ENCODE measurements at places on chromosomes 16 and 17. TPM values are rescaled to one million over a fixed set of nuclear protein-coding genes. Genes with fewer than 3 reads are reported as not detected.

- no peak for DNase-seq
These were observed 616.2 kb downstream of the MAF start for GRCh38 chr16:78984324-78984723.

DNA sequence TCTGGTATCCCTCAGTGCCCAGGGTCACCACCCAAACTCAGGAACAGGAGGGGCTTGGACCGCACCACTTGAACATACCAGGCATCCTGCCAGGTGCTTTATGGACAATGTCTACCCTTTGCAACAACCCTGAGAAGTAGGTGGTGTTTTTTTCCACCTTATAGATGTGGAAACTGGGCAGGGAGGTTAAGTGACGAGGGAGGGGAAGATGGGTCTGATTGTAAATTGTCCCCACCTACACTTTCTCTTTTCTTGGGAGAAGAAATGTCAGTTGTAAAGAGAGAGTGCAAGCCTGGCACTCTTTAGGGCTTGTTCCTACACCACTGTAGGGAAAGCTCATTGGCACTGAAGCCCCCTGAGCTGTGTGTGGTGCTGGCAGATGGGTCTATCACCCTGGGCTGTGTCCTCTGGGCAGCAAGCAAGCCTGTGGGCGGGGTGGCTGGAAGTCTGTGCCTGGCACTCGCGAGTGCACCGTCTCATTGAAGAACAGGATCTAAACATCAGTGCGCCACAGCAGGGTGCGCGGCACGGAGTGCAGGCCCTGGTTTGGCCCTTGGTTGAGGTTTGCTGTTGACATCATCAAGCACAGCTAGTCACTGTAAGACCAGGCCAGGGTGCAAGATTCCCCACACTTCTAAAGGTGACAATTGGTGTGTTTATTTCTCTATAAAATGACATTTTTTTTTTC, 15.1 kb downstream of the NOD2 start:
- no peak for DNase-seq

- no peak for DNase-seq
These were observed 41.6 kb downstream of the SPAG9 start for GRCh38 chr17:51079049-51079448.

- no peak for DNase-seq
These were observed 44.2 kb downstream of the RPTOR start for GRCh38 chr17:80588702-80589383.

GRCh38 chr17:46010597-46011186, 11.6 kb downstream of the STH start:
- no peak for DNase-seq

GRCh38 chr16:64982581-64982980, 139.3 kb downstream of the CDH11 start:
- no peak for DNase-seq

DNA sequence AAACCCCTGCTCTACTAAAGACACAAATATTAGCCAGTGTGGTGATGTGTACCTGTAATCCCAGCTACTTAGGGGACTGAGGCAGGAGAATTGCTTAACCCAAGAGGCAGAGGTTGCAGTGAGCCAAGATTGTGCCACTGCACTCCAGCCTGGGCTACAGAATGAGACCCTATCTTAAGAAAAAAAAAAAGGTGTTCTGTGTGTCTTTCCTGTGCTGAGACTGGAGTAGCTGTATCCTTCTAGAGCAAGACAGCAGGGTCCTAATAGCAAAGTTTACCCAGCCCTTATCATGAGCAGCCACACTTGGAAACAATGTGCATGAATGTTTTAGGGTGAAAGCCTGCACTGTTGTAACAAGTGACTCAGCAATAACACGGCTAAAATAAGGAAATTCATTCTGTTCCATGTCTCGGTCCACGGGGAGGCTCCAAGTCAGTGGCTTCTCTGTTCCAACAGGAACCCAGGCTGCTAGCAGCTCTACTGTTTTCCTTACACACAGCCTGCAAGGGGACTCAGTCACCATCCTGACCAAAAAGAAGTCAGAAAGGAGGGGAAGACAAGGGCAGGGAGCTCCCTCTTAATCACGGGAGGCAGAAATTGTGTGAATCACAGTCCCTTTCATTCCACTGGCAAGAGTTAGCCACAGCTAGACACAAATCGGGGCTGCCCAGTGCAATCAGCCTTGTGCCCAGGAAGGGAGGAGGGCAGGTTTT, 7.1 kb upstream of the SLC5A11 start:
- no peak for DNase-seq

- DNase-seq, result no peak
These were observed 51.1 kb downstream of the SRCIN1 start for GRCh38 chr17:38554430-38555350.

DNA sequence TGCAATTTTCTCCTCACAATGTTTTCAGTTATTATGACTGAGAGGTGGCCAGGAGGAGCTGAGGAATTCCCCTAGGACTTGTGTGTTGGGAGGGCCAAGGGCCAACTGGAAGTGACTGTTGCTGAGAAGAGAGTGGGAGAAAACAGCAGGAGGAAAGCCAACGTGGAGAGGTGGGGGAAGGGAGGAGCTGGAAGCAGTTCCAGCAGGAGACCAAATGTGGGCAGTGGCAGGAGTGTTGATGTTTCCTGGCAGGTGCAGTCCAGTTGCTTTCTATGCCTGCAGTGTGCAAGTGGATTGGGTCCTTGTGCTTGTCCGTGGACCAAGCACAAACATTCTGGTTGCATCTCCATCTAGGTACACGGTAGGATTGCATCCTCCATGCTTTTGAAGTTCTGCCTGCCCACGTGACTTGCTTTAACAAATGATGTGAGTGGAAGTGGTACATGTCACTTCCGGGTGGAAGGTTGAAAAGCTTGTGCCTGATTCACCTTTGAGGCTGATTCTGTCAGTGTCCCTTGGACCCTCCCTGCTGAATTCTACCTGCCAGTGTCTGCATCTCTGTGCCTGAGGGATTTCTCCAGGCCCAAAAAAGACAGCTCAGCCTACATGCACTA, 54.7 kb upstream of the CRHR1 start:
- DNase-seq, result no peak

GRCh38 chr17:61351745-61352407, 47.8 kb upstream of the TBX2 start:
- no peak for DNase-seq

DNA sequence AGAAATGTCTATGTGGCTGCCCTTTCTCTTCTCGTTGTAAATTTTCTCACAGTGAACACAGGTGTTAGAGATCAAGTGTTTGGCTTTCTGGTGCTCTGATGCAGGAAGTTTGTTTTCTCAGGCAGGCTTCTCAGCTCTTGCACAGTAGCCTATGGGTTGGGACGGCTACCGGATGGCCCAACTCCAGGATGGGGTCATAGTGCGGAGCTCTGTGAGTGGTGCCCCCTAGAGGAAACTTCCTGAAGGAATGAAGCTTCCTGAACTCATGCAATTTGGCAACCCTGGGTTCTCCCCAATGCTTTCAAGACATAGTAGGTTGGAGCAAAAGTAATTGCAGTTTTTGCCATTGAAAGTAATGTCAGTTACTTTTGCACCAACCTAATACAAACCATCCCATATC, 407.5 kb upstream of the HSBP1 start:
- DNase-seq, result no peak

- DNase-seq, result no peak
These were observed 6.7 kb upstream of the LPO start for GRCh38 chr17:58231641-58232040.

DNA sequence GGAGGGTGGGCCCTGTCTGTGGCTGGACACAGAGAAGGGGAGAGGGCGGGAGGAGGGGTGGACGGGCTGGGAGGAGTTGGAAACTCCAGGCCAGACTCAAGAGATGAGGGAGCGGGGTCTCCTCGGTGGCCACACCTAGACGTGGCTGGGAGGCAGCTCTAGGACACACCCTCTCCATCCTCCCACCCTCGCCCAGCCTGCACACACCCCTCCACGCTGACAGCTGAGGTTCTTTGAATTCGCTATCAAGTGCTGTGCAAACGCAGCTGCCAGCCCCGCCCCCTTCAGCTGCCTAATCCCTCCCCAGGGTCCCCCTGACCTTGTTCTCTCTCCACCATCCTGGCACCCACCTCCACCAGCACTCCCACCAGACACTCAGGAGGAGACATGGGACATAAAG, 48.7 kb downstream of the DNAH17 start:
- DNase-seq, result no peak

DNA sequence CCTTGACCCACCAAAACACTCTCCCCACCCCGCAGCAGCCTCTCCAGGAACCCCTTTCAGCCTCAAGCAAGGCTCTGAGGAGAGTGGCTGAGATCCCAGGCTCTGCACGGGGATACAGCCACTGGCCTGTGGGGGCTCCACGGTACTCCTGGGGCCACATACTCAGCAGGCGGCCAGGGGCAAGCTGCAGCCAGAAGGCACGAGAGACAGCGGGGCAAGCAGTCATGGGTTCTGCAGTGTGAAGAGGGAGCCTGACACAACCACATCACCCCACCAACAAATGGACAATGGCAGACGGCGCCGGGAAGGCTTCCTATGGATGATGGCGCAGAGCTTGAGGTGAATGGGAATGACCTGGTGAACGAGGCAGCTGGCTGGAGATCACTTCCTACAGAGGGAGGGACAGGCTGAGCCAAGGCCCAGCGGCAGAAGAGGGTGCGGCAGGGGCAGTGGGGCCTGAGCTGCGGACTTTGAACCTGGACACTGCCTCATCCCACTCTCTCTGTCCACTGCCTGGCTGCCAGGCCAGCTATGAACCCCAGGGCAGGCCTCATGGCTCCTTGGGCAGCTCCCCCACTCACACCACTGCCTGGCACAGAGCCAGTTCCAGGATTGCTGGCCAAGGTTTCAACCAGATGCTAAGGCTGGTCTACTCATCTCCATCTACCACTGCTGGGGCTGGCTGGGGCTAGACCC, 10.8 kb upstream of the BCAR1 start:
- no peak for DNase-seq

DNA sequence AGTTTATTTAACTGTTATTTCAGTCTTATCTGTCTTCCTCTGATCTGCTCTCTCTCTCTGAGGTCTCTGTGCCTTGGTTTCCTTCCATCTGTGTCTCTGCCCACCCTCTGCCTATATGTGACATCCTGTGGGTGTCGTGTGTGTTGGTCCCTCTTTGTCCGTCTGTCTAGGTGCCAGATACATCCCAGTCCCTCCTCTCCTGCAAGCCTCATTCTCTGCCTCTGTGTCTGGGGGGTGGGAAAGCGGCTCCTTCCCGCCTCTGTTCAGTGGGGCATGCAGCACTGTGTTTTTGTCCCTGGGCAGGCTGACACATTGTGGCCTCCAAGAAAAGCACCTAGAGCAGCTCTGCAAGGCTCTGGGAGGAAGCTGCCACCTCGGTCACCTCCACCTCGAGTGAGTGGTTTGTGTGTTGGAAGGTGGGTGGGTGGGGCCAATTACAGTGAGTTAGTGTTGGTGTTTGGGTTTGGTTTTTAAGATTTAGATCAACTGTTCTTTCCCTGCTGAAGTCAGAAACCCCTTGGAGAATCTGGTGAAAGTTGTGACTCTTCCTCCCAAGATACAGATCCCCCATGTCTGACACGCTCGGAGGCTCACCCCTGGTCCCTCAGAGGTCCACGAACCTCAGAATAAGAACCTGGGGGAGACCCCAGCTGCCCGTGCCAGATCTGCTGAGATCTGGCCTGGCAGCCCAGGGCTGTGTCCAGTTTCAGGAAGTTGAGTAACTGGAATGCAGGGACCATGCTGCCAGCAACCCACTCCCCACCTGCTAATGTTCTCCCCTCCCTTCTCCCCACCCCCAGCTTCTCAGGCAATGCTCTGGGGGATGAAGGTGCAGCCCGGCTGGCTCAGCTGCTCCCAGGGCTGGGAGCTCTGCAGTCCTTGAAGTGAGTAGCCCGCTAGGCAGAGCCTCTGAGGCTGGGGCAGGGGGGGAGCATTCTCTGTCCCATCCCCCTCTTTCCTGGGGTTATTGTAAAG, 50.9 kb upstream of the CPNE2 start:
- no peak for DNase-seq

GRCh38 chr16:89051521-89052166, 42.0 kb upstream of the ACSF3 start:
- DNase-seq, result peak; percentile 6

GRCh38 chr17:58789160-58789559, 33.5 kb downstream of the PPM1E start:
- no peak for DNase-seq

- no peak for DNase-seq
These were observed 2.4 kb downstream of the RNF157 start for GRCh38 chr17:76237859-76238313.

GRCh38 chr16:4370570-4371356, 885 bp upstream of the VASN start:
- DNase-seq, result peak; percentile 83

DNA sequence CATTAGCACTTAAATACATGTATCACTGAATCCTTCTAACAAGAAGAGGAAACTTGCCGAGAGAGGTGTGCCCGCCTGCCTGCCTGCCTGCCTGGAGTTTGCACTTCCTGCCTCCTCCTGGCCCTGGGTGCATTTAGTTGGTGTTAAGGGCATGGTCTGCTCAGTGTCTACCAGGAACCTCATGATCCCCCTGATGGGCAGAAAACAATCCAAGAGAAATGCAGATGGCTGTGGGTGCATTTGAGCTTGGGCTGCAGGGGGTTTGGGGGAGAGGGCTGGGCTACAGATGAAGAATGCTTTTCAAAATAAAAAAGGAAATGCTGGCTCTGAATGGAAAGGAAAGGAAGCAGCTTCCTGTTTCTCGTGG, 10.1 kb downstream of the KSR1 start:
- no peak for DNase-seq

- DNase-seq, result no peak
These were observed 21.9 kb downstream of the NME3 start for GRCh38 chr16:1749152-1750117.

GRCh38 chr16:57617604-57618111, 10.8 kb upstream of the ADGRG1 start:
- no peak for DNase-seq

DNA sequence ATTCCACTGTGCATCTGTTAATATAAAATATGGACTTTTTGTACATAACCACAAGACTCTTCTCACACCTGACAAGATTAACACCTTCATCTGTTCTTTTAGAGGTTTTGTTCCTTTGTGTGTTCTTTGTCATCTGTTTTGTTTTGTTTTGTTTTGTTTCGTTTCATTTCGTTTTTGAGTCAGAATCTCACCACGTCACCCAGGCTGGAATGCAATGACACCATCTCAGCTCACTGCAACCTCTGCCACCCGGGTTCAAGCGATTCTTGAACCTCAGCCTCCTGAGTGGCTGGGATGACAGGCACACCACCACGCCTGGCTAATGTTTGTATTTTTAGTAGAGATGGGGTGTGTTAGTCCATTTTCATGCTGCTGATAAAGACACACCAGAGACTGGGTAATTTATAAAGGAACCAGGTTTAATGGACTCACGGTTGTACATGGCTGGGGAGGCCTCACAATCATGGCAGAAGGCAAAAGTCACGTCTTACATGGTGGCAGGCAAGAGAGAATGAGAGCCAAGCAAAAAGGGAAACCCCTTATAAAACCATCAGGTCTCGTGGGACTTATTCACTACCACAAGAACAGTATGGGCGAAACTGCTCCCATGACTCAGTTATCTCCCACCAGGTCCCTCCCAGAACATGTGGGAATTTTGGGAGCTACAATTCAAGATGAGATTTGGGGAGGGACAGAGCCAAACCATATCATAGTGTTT, 22.3 kb downstream of the C16orf90 start:
- DNase-seq, result no peak

- no peak for DNase-seq
These were observed 13.9 kb downstream of the RECQL5 start for GRCh38 chr17:75652934-75653549.

Gene TNFSF12
- 40.5 TPM for polyA plus RNA-seq

Gene PRDM7
- 0.14 TPM for polyA plus RNA-seq

Gene QRICH2
- 10.2 TPM for polyA plus RNA-seq

Gene MYO15B
- 242 TPM for polyA plus RNA-seq

Gene LPO
- polyA plus RNA-seq, result 0.29 TPM

Gene TOX3
- polyA plus RNA-seq, result 5.1 TPM

Gene PDE6G
- polyA plus RNA-seq, result 4.4 TPM

Gene PIPOX
- 2.1 TPM for polyA plus RNA-seq

Measured in right lung (tissue), 10 donors.